ENCODE measurements at places on chromosomes 4 and X. TPM values are rescaled to one million over a fixed set of nuclear protein-coding genes. Genes with fewer than 3 reads are reported as not detected.
A peak's percentile ranks its signal among the peaks of the same experiment; 100 is the strongest.

CLCN4 gene
- total RNA-seq: not detected

CACNA1F gene
- total RNA-seq: 0.12 TPM

DNA sequence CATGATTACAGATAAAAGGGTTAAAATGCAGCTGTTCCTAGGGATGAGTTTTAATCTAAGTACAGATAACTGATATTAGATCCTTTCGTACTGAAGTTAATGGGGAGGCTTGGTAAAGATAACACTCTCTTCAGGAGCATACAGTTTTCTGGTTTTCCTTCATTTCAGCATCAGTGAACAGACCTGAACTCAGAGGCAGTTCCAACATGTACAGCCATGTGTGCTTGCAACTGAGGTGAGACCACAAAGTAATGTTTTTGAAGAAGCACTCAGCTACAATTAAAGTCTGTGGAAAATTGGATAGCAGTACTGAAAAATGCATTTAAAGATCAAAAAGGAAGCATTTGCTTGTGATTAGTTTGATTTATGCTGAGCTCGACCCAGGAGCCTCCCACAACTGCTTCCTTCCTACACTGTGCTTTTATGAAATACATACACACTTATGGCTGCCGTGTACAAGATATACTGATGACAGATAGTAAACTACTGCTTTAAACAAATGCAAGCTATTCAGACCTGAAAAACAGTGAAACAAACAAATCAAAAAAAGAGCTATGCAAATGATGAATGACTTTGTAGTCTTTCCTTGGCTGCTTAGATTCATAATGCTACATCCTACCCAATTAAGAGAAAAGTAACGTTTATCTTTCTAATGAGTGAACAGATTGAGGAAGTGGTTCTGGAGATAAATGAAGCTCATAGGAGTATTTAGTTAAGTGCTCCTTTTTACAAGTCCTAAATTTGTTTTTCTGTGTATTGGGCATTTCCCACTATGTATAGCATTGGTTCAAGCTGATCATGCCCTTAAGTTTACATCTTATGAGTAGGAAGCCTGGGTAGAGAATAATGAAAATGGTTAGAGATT is 68.4 kb downstream of the PDLIM5 start:
- DNase-seq: no peak

DNA sequence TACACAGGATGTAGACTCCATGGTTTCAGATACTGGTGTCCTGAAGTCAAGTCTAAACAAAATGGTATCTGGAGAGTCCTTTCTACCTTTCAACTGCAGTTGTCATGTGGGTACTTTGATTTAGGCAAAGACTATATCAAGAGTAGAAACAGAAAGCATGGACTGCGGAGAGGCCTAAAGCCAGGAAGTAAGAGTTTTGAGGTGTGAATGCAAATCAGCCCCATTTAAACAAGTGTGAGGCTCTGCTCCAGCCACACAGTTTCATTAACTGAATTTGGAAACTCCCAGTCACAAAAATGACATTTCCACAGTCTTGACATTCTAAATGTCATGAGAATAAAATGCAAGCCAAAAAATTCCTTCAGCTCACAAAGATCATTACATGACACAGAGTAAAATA is 87.2 kb upstream of the MCF2 start:
- DNase-seq: no peak

GRCh38 chr4:48268956-48269860 is at the start of gene TEC:
Gene TEC (minus strand): TSS chr4:48269838. CDS start chr4:48228614, 41,224 bp downstream.
- peak; percentile 26 for DNase-seq

DNA sequence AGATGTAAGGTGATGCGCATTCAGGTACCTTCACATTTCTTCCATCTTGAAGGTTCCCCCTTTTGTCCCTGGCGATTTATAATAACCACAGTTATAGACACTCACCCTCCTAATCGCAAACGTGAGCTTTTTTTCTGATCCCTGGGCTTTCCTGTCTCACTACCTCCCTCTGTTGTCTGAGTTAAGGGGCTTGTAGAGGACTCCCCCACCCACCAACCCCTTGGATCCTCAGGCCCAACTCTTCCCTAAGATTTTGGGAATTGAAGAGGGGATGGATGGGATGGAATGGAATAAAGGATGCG is 1.4 kb downstream of the CNKSR2 start:
- no peak for DNase-seq

DNA sequence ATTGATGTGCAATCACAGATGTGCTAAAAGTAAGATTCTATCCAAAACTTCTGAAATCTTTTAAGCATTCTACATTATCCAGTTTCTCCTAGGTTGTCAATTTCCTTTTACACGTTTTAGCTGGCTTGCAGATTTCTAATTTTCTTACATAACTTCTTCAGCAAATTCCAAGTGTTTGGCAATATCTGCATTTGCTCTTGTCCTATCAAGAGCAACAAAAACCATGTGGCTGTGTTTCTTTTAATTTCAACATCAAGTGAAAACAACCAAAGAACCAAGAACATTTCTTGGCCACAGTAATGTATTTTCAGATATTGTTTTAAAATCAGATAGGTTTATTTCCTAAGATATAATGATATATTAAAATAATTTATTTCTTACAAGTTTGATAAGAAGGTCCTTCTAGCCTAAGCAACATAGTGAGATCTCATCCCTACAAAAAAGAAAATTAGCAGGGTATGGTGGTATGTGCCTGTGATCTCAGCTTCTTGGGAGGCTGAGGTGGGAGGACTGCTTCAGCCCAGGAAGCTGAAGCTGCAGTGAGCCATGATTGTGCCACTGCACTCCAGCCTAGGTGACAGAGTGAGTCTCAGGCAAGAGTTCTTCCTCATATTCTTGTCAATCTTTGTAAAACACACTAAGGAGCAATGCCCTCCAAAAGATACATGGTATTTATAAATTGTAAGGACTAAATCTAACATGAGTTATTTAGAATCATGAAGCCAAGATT is 131.4 kb upstream of the NAP1L5 start:
- DNase-seq: no peak

DNA sequence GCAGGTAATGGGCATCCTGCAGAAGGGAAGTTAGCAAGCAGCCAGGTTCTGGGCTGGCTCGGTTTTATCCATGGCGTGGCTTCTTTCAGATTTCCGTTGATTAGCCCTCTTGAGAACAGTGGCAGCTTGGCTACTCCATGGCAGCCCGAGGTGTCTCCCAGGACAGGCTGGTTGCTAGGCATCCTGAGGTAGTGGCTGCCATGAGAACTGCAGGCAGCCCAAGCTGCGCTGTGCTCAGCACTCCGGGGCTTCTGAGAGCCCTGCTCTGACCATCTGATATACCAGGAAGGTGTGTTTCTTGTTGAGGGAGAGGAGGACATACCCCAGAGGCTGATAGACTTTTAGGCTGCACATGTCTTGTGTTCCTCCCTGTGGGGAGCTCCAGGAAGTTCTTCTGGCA is 253.4 kb upstream of the CASK start:
- no peak for DNase-seq

DNA sequence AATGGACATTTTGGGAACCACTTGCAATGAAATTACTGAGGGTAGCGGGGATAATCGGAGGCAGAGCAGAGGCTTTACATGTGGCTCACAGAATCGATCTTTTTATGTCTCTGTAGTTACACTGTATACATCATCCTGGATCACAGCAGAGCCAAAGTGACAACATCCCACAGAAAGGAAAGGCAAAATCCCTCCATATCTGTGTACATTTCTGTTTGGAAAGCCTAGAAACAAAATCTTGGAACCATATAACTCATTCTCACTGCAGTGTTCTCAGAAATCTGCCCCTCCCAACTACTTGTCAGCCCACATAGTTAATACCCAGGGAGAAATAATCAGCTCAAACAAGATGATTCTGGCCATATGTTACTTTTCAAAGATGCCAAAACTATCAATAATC is 211.6 kb downstream of the DCLK2 start:
- DNase-seq: no peak

DNA sequence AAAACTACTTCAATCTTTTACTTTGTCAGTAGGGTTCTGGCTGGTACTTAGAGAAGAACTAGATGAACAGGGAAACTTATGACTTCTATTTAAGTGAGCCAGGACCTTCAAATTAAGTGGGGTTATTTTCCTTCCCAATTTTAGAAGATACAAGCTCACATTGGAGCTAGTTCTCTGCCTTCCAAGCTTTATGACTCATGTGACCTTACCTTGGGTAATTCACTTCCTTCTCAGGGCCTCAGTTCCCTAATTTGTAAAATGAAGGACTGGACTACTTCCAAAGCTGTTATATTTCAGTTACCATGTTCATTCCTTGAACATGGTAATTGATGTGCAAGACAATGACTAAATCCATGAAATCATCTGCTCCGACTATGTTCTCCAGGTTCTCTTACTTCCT is 32.0 kb upstream of the DCX start:
- DNase-seq: no peak

DNA sequence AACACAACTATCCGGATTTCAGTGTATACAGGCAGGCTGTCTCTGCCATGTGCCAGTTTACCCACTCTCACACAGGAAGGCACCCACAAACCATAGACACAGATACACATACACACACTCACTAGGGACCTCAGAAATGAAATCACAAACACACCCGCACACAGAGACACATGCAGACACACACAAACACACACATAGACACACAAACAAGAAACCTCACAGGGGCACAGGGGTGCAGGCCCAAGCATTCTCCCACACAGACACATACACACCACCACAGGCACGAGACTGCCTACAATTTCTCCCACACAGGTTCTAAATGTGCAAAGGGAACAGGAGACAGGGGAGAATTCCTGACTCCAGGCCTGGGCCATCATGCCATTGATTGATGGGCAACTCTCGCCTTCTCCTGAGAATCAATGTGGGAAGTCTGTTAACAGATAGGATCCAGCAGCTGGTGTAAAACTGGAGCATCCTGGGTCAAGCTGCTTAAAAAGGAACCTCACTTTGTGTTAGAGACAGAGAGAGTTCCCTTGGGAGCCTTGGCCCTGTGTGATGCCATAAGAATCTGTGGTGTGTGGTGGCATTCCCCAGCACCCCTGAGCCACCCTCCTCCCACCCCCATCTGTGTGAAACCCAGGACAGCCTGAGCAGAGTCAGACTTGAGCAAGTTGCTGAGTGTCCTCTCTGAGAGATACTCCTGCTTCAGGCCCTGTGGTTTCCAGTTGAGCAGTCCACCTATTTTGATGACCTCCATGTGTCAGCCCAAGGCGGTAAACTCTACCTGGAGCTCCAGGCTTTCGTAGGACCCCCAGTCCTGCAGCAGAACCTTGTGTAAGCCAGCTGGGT is 33.9 kb downstream of the NBDY start:
- no peak for DNase-seq
